Fibroblast of villous mesenchyme (primary cell): ENCODE measurements at places on chromosomes 11 and 22. TPM values are rescaled to one million over a fixed set of nuclear protein-coding genes. Genes with fewer than 3 reads are reported as not detected.

- DNase-seq: peak; percentile 88
Observed at GRCh38 chr11:65817835-65818680, 15.7 kb upstream of the SNX32 start.

The UBE2L6 gene
- 60.9 and 73.0 TPM in 2 replicates for total RNA-seq

- DNase-seq: no peak
Observed at GRCh38 chr11:109303342-109303741, 118.6 kb upstream of the C11orf87 start.

- peak; percentile 23 for DNase-seq
Observed at GRCh38 chr22:44291674-44292360, 20.9 kb downstream of the SHISAL1 start.
